CD4-positive, alpha-beta memory T cell (primary cell): ENCODE measurements at places on chromosomes 7 and 10. TPM values are rescaled to one million over a fixed set of nuclear protein-coding genes. Genes with fewer than 3 reads are reported as not detected.

DNA sequence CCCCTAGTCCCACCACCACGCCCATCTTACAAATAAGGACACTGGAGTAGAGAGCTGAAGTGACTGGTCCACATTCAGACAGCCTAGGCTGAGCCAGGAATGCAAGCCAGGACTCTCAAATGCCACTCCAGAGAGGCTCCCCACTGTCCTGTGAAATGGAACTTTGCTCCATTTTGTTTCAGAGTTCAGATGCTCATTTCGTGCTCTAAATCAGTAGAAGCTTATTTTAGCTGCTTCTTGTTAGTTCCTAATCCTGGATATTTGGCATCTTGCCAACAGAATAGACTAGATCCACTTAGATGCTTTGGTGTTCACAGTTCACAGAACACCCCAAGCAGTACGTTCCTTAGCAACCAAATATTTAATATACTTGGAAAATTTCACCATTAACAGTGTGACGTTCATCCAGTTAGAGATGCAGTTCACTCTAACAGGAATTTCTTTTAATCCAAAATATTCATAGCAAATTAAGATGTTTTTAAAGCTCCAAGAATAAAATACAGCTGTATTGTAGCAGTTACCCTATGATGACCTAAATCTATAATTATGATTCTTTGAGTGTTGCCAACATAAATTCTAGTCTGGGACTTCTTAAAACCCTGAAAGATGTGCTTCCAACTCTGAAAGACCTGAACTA lies 7.3 kb downstream of the MMP21 start:
- no peak for DNase-seq

GRCh38 chr7:128006550-128007302 lies 24.5 kb downstream of the LRRC4 start:
- DNase-seq = no peak

DNA sequence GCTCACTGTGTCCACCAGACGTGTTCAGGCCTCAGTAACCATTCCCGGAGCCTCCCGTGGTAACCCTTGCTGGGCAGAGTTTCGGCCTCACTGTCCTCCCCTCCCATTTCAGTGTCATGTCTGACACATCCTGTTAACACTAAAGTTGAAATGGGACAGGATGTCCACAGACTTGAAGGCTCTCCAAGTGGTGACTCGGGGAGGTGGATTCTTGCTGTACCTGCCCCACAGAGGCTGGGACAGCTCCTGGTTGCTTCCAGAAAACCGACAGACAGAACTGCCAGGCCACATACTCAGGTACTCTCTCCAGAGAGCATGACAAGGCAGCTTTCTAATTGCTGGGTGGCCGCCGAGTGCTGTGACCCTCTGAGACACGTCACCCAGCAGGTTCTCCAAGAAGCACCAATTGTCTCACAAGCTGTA lies 17.9 kb upstream of the CYTH3 start:
- DNase-seq = no peak

DNA sequence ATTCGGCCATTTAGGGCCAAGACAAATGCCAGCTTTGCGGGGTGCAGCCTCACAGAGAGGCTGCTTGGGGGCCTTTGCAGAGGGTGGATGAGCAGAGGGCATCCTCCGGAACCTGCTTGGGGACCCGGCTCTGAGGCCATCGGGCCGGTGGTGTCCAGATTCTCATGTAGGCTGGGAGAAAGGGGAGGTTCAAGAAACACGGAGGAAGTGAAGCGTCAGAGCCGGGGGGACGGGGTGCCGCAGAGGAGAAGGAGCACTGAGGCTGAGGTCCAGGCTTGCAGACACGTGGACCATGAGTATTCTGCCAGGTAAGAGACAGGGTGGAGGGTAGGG lies 150.7 kb upstream of the SHH start:
- no peak for DNase-seq

GRCh38 chr10:78905015-78905956 lies 163.5 kb upstream of the ZMIZ1 start:
- DNase-seq = no peak

DNA sequence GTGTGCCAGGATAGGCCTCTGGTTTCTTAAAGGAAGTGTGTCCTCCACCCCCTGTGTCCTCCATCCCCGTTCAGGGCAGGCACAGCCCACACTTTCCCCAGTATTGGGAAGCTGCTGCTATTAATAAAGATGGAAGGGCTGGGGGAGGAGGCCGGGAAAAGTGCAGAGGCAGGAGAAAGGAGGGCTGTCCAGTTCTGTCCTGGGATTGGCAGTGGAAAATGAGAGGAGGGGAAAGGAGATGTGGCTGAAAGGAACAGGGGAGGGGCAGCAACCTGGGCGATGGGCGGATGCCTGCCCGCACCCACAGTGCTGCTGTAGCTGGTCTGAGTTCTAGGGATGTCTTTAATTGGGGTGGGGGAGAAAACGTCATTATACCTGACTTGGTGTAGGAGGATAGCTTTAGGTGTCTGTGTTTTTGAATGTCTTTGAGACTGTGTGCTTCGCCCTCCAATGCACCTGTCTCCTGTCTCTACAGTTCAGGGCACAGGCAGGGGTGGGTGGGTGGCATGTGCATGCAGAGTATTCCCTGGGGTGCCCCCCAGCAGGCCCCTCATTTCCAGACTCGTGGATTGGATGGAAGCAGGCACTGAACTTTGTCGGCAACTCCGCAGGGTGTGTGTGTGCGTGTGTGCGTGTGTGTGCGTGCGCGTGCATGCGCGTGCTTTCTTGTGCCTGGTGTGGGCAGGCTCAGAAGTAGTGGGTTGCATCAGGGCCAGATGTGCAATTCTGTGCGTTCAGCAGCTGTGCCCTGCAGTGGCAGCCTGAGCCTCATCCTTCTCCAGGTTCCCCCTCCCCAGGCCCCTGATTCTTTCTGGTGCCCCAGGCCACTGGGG lies 2.5 kb downstream of the TRIM8 start:
- DNase-seq = peak; percentile 44

DNA sequence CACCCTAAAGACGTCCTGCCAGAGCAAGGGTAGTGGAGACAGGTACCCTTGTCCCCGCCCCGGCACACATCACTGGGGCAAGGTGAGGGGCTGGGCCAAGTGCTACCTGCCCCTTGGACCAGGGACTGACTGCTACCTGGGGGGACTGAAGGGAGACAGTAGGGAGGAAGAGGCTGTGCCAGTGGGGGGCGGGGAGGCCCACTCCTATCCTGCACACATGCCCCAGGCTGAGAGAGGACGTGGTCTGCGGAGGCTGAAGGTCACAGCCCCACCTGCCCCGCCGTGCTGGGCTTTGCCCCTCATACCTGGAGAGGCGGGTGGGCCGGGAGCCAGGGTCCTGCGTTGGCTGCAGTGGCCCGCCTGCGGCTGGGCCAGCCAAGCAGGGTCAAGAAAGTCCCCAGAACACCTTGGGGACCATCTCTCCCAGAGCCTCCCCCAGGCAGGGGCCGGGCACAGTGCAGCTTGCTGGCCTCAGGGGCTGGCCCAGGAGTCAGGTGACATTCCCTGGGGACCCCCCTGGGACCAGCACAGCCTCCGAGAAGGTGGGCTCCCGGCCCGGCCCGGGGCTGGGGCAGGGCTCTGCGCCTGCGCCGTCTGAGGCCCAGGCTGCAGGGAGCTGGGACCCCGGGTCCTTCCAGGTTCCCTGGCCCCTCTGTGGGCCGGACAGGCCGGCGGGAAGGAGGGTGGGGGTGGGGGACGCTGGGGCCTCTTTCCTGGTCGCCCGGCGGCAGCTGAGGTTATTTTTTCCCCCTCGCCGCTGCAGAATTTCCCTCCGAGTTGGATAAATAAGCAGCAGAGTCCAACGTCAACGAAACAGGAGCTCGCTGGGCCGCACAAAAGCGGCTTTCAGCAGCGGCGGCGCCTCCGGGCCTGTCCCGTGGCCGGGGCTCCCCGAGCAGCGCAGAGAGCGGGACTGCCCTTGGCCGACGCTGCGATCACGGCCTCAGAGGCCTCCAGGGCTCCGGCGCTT lies 9.8 kb upstream of the FZD9 start:
- DNase-seq = no peak

DNA sequence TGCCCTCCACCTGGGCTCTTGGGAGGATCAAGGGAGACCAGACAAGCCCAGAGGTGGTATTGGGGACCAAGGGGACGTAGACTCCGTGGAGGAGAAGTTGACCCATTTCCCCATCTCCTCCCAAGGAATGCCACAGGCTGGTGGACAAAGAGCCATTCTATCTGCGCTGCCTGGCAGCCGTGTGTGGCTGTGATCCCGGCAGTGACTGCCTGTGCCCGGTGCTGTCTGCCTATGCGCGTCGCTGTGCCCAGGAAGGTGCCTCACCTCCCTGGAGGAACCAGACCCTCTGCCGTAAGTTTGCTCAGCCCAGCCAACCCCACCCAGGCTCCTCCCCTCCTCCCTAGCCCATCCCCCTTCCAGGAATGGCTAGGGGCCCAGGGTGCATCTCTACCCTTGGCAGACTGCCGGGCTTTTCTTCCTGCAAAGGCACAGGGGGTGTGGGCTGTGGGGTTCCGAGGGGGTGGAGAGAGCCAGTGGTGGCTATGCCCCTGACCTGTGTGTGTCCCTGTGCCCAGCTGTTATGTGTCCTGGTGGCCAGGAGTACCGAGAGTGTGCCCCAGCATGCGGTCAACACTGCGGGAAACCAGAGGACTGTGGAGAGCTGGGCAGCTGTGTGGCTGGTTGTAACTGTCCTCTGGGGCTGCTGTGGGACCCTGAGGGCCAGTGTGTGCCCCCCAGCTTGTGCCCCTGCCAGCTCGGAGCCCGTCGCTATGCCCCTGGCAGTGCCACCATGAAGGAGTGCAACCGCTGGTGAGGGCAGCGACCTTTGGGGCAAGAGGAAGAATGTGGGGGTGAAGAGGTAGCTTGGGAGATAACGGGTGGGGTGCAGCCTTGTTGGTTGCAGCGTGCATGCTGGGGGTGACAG lies 10.2 kb upstream of the ZNF467 start:
- DNase-seq = no peak

- DNase-seq = no peak
Observed at GRCh38 chr7:1601956-1602355, 32.1 kb upstream of the PSMG3 start.

GRCh38 chr7:156929789-156930539 lies 19.5 kb upstream of the NOM1 start:
- DNase-seq = peak; percentile 44

MAP3K8 gene
- total RNA-seq = 6.5 TPM

GHRHR gene
- not detected for total RNA-seq
